ENCODE measurements at places on chromosomes 4 and X. TPM values are rescaled to one million over a fixed set of nuclear protein-coding genes. Genes with fewer than 3 reads are reported as not detected.

Gene NEXMIF
- total RNA-seq = under 0.01 TPM

Gene SPANXA2
- total RNA-seq = 0.29 TPM

Gene DCAF8L2
- total RNA-seq = not detected

Gene PCGF3
- total RNA-seq = 43.1 TPM

Gene SULT1B1
- total RNA-seq = not detected

Gene PLXNB3
- 2.7 TPM for total RNA-seq
